NCI-H2171 (cell line): ENCODE measurements at places on chromosomes 13 and 19.

- DNase-seq = no peak
Observed at GRCh38 chr13:76489274-76489673, 396.9 kb downstream of the KCTD12 start.

- DNase-seq = no peak
Observed at GRCh38 chr13:66216728-66217127, 1013.4 kb downstream of the PCDH9 start.

- no peak for DNase-seq
Observed at GRCh38 chr19:33616857-33617256, 4.9 kb upstream of the CHST8 start.

- DNase-seq = no peak
Observed at GRCh38 chr13:33610438-33611120, 207.4 kb upstream of the RFC3 start.

DNA sequence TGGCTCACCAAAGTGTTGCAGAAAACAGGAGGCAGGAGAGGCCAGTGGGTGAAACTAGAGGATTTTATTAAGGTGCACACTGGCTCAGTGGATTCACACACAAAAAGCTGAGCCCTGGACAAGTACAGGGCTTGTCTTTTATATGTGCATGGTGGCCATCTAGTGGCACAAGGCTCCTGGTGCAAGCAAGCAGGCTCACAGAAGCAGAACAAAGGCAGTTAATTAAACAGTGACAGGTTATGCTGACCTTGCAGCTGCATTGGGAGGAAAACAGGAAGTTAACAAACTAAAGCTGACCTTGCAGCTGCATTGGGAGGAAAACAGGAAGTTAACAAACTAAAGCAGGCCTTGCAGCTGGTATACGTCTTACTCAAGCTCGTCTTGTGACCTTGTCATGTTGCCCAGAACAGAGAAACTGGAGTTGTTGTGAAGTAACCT, 65.3 kb upstream of the ZNF681 start:
- DNase-seq = no peak

DNA sequence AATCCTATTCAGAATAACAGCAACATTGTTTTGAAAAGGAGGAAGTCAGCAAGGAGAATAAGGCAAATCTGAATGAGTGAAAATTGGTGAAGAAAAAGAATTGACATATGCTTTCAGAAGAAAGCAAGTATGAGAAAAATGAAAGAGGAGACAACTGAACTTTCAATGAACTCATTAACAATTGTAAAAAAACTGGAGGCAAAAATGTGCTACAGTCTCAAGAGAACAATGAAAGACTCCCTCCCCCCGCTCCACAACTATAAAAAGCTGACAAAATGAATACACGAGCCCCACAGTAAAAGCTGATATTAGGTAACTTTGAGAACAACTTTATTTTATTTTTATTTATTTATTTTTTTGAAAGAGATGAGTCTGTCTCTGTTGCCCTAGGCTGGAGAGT, 373.1 kb downstream of the DIAPH3 start:
- DNase-seq = peak; percentile 78

DNA sequence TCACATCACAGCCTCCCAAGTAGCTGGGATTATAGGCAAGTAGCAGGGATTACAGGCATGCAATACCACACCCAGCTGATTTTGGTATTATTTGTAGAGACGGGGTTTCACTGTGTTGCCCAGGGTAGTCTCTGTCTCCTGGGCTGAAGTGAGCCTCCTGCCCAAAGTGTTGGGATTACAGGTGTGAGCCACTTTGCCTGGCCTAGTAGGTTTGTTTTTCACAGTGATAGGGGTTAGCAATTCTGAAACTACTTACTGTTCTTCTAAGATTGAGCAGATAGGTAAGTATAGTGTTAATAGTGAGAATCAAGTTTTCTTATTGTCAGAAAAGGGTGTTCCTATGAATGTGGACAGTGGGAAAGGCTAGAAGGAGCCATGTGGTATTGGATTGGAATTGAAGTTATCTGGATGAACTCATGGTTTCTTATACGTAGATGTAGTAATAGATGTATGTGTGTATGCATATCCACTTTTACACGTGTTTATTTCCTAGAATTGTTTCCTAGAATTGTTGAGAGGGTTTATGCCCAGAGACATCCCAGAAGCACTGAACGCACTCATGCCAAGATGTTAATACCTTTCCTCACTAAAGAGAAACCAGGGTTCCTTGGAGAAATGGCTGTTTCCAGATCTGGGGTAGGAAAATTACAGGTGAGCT, 49.1 kb downstream of the SAE1 start:
- no peak for DNase-seq

GRCh38 chr13:92097337-92097903, 699.0 kb downstream of the GPC5 start:
- no peak for DNase-seq

GRCh38 chr13:49683489-49683888, 7.8 kb downstream of the EBPL start:
- DNase-seq = no peak

DNA sequence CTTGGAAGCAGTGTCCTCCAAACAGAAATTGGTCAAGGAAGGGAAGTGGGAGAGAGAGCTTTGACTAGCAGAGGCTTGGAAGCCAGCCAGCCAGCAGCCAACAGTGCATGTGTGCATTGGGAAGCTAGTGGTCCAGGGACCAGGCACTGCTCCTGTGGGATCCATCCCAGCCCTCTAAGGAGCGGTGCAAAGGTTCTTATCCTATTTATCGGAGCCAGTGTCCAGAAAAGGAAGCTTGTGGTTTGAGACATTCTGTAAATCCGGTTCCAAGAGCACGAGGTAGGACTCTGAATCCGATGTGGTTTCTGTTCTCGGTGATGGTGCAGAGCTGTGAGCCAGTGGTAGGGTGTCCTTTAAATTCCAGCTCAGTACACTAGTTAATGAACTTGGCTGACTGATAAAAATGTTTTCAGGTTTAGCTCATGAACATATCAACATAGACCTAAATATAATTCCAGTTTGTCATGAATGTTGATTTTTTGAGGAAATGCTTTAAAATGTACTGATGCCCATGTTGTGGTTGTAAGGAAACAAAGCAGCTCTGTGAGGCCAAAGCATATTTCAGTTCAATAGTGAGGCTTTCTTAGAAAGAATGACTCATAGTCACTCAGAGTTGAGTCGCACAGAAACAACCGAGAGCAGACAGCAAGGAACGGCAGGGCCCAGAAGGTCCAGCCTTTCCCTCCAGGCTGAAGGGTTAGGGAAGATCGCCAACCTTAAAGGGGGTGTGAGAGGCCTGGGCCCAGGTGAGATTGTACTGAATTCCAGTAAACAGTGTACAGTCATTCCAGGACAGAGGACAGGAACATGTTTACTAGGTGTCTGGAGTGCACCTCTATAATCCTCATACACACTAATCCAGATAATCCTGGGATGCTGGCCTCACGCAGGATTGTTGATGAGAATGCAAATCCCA, 21.5 kb upstream of the GARRE1 start:
- no peak for DNase-seq

DNA sequence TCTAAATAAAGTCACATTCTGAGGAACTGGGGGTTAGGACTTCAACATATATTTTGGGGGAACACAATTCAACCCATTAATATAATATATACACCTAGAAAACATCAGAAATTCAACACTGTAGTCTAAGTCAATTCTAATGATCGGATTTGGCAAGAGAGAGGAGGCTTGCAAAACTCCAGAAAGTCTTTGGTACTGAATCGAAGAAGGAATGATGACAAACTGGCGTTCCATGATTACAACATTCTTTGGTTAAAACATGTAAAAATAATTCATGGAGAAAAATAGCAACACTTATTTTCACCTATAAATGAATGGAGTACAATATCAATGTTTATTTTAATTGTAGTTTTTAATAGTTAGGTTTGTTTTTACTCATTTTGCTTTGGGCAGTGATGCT, 62.4 kb downstream of the MBNL2 start:
- DNase-seq = no peak

DNA sequence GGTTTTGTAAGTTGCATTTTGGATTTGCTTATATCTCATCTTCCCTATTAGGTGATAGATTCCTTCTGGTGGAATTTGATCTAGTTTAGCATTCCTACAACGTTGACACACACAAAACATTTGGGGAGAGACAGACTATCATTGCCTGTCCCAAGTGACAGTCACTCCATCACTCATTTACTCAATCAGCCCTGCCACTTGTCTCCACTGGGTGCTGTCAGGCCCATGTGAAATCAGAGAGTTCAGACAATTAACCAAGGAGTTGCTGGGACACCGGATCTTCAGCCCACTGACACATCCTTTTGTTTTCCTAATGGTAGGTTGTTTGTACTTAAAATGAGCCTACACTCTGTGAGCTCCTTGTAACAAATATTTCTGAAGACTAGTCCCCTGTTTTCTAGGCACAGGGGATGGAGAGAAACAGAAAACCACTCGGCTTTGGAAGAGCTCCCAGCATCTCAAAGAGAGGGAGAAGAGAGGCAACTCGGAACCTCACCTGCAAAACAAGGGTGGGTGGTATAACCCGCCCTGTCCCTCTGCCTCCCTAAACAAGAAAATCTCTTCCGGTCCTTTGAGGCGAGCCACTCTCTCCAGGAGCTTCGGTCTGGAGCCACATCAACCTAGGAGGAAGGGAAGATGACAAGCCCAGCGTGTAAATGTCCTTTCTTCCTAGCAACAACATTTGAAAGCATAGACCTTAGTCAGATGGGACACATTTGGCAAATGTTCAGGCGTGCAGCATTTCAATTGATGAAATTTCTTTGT, 440.9 kb upstream of the KLF12 start:
- no peak for DNase-seq

DNA sequence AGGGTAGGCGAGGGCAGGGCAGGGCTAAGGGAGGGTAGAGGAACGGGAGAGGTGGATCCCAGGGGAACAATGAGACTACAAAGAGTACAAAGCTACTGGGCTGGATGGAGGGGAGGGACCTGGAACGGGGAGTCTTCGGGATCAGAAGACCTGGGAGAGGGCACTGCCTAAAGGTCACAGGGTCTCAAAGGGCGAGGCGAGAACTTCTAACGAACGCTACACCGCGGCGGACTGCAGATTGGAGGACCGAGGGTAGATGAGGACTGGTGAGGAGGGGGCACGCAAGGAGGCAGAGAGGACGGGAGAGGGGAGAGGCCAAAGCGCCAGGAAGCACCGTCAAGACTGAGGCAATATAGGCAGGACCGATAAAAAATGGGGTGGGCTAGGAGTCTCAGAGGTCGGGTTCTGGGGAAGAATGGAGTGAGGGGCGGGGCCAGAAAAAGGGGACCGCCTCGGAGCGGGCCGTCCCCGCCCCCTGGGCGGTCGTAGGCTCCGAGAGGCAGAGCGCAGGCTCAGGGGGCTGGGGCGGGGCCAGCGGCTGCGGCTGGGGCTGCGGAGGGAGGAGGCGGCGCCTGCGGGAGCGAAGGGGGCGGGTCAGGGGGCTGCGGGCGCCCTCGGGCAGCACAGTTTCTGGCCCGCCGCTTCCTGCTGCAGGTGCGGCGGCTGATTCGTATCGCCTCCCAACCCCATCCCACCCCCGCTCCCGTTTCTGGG, 1.3 kb upstream of the KCNC3 start:
- peak; percentile 91 for DNase-seq

- no peak for DNase-seq
Observed at GRCh38 chr19:23783636-23784035, 24.9 kb upstream of the ZNF681 start.

DNA sequence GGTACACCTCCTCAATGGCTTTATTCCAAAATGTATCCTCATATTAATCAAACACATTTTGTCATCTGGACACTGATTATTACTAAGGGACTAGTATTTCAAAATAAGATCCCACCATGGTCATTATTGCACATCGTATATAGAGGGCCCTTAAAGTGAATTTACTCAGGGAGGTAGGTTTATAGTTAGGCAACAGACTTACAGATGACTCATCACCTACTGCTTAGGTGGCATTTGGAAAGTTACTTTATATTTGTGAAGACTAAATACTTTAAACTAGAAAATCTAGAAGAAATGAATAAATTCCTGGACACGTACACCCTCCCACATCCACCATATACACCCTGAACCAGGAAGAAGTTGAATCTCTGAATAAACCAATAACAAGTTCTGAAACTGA, 353.0 kb downstream of the KCTD12 start:
- no peak for DNase-seq

DNA sequence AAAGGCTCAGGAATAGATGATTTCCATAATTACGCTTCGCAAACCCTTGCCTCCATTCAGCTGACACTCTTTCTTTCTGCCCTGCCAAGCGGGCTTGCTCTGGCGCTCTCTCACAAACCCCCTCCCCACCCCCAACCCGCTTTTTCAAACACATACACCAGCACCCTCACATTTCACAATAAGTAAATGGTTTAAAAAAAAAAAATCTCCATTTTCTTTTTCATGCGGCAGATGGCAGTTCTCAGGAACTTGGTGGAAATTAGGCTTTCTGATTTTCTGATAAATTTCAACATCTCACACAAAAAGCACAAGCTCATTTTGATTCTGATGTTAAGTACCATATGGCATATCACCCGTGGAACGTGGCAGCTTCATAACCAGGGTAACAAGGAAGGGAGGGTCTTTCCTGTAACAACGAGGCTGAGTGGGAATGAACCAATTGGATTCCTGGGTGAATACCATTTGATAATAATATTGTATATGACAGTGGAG, 43.8 kb downstream of the C13orf42 start:
- peak; percentile 51 for DNase-seq

- peak; percentile 26 for DNase-seq
Observed at GRCh38 chr13:50529154-50529882, 314.2 kb downstream of the DLEU7 start.

- DNase-seq = no peak
Observed at GRCh38 chr19:16125737-16126495, 14.2 kb downstream of the RAB8A start.
